Stimulated activated CD8-positive, alpha-beta memory T cell treated with anti-CD3 and anti-CD28 coated beads, Interleukin-4, amount 100 ng/mL, for 4 hours (primary cell): ENCODE measurements at places on chromosomes 13 and 19.

GRCh38 chr13:49225223-49226042, 5.3 kb downstream of the MLNR start:
- no peak for DNase-seq

- no peak for DNase-seq
These were observed 73.0 kb upstream of the MAB21L1 start for GRCh38 chr13:35549481-35549880.

GRCh38 chr19:10432736-10433130, 12.4 kb downstream of the PDE4A start:
- no peak for DNase-seq

- DNase-seq: peak; percentile 87
These were observed 614 bp upstream of the ZSCAN5A start for GRCh38 chr19:56315077-56315828.

DNA sequence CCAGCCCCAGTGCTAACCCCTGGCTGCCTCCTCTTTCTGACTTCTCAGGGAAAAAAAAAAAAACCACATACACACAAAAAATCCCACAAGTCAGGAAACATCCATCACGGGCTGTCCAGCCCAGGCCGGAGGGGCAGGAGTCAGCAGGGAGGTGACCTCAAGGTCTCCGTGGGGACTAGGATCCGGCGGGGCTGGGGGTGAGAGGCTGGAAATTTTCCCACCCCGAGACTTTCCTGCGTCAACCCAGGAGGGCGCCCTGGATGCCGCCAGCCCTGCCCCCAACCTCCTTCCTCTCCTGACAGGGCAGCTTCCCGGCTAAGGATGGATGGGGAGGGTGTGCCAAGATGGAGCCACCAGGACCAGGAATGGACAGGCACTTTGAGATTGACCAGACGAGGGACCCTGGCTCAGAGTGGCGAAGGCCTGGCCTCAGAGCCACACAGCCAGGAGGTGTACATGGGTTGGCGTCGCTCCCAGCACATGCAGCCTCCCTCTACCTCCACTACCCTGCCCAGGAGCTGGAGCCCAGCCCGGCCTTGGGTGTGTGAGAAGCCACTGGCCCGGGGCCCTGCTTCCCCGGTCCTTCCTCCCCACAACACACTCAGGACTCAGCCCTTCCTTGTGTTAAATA, 33.3 kb downstream of the BLOC1S3 start:
- no peak for DNase-seq

GRCh38 chr13:61144301-61144700, 271.3 kb downstream of the PCDH20 start:
- DNase-seq: no peak

- DNase-seq: no peak
These were observed 49.0 kb upstream of the FRY start for GRCh38 chr13:31982540-31982939.

DNA sequence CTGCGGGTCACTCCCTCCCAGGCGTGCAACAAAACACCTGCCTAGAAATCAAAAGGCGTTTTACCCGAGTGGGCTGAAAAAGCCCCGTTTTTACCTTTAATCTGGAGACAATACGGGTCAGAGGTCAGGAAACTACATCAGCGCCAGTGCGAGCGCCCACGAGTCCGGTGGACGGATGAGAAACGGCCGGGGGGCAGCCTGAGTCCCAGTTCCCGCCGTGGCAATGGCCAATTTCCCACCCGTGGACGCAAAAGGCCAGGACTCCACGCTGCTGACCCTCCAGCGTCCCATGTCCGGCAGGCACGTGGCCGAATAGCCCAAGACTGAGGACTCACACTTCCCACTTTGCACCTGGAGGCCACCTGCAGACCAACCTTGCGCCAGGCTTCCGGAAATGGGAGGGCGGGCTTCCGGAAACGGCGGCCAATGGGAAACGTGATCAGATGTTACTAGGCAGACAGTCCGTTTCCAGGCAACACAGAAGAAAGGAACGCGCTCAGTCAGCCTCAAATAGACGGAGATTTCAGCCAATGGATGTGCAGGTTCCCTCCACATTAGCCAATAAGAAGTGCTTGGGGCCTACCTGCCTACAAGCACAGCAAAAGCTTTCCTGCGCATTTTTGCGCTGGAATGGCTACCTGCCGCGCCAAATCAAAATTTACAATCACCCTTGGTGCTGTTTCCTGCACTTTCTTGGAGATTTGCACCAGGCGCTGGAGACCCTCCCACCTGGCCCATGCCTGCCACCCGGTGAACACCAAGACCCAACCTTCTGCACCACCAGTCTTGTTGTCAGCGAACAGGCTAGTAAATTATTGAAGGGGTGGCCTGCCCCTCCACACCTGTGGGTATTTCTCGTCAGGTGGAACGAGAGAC, 47.4 kb downstream of the ZFP14 start:
- DNase-seq: peak; percentile 30

- DNase-seq: no peak
These were observed 322.7 kb downstream of the FOXO1 start for GRCh38 chr13:40343550-40344269.

- no peak for DNase-seq
These were observed 7.7 kb upstream of the CDADC1 start for GRCh38 chr13:49240017-49240416.

GRCh38 chr19:16908759-16909158, 20.0 kb downstream of the F2RL3 start:
- no peak for DNase-seq

- no peak for DNase-seq
These were observed 31.2 kb upstream of the RCBTB2 start for GRCh38 chr13:48564056-48564455.

GRCh38 chr19:44580366-44580895, 32.9 kb upstream of the IGSF23 start:
- no peak for DNase-seq

GRCh38 chr13:94595950-94596574, at the start of gene TGDS:
Gene TGDS, minus strand, starts transcription at chr13:94596152. Its CDS starts 16 bp downstream, at chr13:94596136.
- DNase-seq: peak; percentile 56

DNA sequence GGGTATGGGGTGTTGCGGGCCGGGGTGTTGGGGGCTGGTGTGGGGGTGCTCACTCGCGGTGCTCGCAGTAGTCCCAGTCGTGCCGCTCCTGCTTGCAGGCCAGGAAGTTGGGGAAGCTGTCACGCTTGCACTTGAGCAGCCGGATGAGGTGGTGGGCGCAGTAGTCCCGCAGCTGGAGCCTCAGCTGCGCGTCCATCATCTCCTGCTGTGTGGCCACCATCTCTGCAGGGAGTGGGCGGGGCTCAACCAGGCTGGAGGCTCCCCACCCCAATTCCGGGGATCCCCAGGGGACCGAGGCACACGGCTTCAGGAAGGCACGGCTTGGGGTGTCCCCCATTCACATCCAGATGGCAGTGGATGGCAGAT, 5.2 kb downstream of the NDUFB7 start:
- no peak for DNase-seq

DNA sequence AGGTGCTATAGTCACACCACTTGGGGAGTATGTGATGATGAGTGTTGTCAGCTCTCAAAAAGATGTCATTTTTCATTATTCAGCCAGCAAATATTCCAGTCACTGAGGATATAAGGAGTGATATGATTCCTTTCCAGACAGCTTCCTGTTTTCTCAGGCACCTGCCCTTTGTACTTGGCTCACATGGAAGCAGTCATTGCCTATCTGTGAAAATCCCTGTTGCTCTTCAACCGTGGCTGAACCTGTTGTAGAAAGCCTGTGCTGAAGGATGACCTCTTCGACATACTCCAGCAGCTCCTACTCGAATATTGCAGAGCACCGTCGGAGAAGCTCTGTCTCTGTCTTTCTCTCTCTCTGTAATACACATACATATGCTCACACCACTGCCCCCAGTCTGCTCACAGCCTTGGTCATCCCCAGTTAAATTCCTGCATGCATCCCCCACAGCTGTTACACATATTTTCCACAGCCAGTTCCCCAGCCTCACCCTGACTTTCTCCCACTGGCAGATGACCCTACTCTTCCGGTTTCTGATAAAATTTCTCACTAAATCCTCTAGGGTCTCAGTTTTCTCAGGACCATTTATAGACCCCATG, 204.2 kb upstream of the ARGLU1 start:
- DNase-seq: no peak

- no peak for DNase-seq
These were observed 14.0 kb downstream of the SCGB2B2 start for GRCh38 chr19:34662919-34663318.

- no peak for DNase-seq
These were observed 323.7 kb downstream of the MTUS2 start for GRCh38 chr13:29143847-29144246.

GRCh38 chr19:45475537-45476291, 7.9 kb downstream of the FOSB start:
- no peak for DNase-seq

- no peak for DNase-seq
These were observed 7.2 kb upstream of the ACER1 start for GRCh38 chr19:6340493-6341201.

DNA sequence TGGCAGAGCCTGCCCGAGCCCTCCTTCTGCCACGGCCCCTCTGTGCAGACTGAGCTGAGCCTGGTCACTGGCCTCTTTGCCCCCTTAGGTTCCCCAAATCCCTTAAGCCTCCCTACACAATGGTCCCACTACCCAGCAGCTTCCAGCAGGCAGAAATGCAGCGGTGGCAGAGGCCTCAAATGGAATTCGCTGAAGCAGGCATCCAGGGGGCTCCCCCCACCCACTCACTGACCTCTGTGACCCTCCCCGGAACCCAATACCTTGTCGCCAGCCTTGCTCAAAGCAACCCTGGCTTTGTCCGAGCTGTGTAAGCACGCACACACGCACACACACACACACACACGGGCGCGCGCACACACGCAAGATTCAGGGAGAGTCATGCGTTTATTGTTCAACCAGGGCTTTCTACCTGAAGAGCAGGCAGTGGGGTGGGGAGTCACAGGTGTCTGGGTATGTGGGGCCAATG, at the start of gene LIM2:
Gene LIM2, minus strand, starts transcription at position 51 of the 466 bp plus-strand sequence. CDS start 531 bp downstream, outside the sequence.
- DNase-seq: no peak

DNA sequence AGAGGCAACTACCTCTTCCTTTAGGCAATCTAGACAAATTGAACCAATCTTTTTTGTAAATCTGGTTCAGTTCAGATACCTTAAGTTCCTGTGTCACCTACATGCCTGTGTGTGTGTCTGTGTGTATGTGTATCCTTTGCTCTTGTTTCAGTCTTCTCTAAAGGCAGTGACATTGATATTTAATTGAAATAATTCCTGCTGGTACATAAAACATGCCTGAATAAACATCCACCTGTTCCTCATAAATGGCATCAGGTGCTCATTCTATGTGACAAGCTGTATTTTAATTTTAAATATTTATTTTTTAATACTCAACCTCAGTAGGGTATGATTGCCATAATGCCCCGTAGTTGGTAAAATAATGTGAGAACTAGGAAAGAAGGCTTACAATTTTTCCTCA, 1606.4 kb upstream of the PRR20A start:
- DNase-seq: no peak

- DNase-seq: no peak
These were observed 235.9 kb downstream of the KLF12 start for GRCh38 chr13:73898276-73898675.

DNA sequence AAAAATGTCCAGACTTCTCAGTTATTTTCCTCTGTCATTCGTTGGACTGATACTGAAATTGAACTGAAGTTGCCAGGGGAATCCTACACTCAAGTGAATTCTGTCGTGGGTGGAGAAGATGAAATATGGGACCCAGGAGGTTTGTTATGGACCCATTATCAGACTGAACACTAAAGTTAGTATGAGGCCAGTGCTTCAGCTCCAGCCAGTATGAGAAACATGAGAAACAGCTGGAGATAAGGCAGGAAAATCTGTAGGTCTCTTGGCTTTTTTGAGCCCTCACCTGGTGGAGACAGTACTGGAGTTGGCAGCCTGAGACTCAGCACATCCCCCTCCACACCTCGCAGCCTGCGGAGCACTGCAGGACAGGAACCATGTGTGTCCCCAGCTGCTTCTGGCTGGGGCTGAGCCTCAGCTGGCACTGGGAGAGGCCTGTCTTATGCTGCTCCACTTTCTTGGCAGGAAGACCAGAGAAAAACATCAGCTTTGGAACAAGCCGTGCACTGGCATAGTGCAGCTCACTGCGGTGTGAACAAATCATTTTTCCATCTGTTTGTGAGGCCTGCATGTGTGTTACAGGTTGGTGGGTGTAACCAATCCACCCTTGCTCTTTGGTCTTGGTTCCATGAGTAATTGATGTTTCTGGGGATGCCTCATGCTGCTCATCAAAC, 641.0 kb downstream of the FGF9 start:
- no peak for DNase-seq

GRCh38 chr13:79492918-79493594, 12.1 kb downstream of the NDFIP2 start:
- no peak for DNase-seq

- DNase-seq: no peak
These were observed 30.2 kb downstream of the PAK4 start for GRCh38 chr19:39155741-39156140.

GRCh38 chr13:66803808-66804456, 426.2 kb downstream of the PCDH9 start:
- no peak for DNase-seq

DNA sequence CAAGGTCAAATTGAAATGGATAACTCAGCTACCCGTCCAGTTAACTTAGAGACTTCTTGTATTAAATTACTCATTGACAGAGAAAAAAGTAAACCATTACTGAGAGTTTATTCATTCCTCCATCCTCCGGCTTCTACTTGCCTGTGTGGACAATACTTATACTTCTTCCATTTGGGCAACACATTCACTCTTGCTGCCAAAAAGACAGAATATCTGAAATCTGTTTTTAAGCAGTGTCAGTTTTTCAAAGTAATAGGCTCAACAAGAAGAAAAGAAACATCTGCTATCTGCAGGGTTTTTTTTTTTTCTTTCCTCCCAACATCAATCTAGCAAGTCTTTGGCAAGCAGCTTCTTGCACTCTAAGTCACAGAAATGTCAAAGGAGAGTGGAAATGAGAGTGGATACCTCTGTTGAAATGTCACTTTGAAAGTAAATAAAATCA, 1142.8 kb downstream of the PCDH9 start:
- DNase-seq: no peak

- no peak for DNase-seq
These were observed 46.7 kb downstream of the ZNF729 start for GRCh38 chr19:22332924-22333323.

- DNase-seq: no peak
These were observed 22.6 kb upstream of the CDC16 start for GRCh38 chr13:114212158-114212495.

- no peak for DNase-seq
These were observed 514 bp upstream of the MCEMP1 start for GRCh38 chr19:7676376-7676775.

GRCh38 chr13:37960427-37960826, 90.9 kb upstream of the TRPC4 start:
- no peak for DNase-seq
